LHCN-M2 (cell line): ENCODE measurements at places on chromosomes 1 and 21. TPM values are rescaled to one million over a fixed set of nuclear protein-coding genes. Genes with fewer than 3 reads are reported as not detected.

FAM167B gene
- total RNA-seq: 0.23 TPM in 1 of 2 replicates, not detected in the other

CRB1 gene
- 0.06 and 0.13 TPM in 2 replicates for total RNA-seq

HES4 gene
- total RNA-seq: 2.4 and 2.9 TPM in 2 replicates

ZCCHC17 gene
- 38.5 and 47.6 TPM in 2 replicates for total RNA-seq

DNA sequence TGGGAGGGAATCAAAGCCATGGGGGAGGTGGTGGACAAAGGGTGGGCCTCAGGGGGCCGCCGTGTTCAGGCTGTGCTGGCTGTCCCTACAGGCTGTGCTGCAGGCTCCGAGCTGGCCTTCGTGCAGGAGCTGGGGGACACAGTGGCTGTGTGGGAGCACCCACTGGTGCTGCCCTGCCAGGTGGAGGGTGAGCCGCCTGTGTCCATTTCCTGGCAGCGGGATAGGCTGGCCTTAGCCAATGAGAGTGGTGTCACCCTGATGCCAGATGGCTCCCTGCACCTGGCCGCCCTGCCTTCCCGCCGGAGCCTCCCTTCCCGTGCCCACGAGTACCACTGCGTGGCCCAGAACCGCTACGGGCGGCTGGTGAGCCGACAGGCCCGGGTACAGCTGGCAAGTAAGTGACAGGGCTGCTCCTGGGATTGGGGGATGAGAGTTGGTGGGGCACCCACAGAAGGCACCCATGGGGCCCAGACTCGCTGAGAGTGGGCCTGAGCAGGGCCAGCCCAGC, 20.2 kb downstream of the SLC27A3 start:
- no peak for DNase-seq

DNA sequence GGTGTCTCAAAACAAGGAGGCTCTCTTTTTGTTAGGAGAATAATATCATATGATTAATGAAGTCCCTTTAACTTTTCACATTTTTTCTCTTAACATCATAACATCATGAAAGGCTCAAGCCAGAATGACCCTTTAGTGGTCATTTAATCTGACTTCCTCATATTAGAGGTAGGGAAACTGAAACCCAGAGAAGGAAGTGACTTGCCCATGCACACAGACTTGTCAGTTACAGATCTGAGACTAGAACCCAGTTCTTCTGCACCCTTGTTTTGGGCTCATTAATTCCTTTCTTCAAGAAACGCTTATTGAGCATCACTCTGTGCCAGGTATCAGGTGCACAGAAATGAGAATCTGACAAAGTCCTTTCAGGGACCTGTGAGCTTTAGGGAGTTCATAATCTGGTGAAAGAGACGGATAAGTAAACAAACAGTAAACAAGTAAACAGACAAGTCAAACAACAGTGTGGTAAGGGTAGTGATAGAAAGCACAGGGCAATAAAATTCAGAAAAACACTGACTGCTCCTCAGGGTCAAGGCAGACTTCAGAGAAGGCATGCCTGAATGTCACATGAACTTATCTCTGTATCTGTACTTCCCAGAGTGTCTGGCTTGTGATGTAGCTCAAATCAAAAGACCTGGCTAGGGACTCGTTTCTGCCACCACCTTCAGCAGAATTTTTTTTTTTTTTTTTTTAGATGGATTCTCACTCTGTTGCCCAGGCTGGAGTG, 38.3 kb upstream of the OSBPL9 start:
- DNase-seq: no peak

- DNase-seq: no peak
Measured at GRCh38 chr1:1165900-1166421, 7.7 kb upstream of the TTLL10 start.
